ENCODE measurements at places on chromosomes 7 and 10. TPM values are rescaled to one million over a fixed set of nuclear protein-coding genes. Genes with fewer than 3 reads are reported as not detected.

The TLX1 gene
- not detected for total RNA-seq

The NPFFR1 gene
- not detected for total RNA-seq

The AP5Z1 gene
- total RNA-seq, result 20.4 TPM

The C10orf67 gene
- 0.34 TPM for total RNA-seq

The USP6NL gene
- 7.1 TPM for total RNA-seq

The KDM7A gene
- total RNA-seq, result 4.5 TPM

The SORCS1 gene
- total RNA-seq, result not detected

The PCLO gene
- total RNA-seq, result 4.1 TPM

The ADAM12 gene
- total RNA-seq, result 0.55 TPM

The WEE2 gene
- total RNA-seq, result not detected

The TNPO3 gene
- 42.7 TPM for total RNA-seq

Data from hair follicular keratinocyte (primary cell).